AG08395 (cell line): ENCODE measurements at places on chromosomes 2 and 18.

- DNase-seq: no peak
These were observed 196.6 kb downstream of the AGPS start for GRCh38 chr2:177589186-177589585.

- peak; percentile 41 for DNase-seq
These were observed 17.1 kb upstream of the ZNF236 start for GRCh38 chr18:76805221-76805620.

DNA sequence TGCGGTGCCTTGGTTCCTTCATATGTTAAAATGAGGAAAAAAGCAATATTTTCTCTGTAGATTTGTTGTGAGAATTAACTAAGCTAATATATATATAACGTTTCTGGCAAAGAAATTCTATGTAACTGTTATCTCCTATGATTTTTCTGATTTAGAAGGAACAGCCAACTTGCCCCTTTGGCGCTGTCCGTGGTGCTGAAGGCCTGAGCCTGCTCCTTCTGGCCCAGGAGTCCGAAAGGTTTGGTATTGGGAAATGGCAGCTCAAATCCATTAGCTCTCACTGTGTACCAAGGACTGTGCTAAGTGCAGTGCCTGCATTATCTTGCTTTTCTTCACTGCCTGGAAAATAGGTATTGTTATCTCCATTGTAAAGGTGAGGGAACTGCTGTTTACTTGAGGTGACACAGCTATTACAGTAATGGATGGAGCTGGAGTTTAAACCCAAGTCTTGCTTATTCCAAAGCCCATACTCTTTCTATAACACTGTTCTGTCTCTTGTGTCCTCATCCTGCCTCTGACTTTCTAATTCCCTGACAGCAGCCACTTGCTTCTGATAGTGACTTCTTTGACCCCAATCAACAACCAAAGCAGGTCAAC is 52.2 kb downstream of the C1QL2 start:
- DNase-seq: no peak

GRCh38 chr2:160670618-160671017 is 177.0 kb upstream of the RBMS1 start:
- DNase-seq: no peak

DNA sequence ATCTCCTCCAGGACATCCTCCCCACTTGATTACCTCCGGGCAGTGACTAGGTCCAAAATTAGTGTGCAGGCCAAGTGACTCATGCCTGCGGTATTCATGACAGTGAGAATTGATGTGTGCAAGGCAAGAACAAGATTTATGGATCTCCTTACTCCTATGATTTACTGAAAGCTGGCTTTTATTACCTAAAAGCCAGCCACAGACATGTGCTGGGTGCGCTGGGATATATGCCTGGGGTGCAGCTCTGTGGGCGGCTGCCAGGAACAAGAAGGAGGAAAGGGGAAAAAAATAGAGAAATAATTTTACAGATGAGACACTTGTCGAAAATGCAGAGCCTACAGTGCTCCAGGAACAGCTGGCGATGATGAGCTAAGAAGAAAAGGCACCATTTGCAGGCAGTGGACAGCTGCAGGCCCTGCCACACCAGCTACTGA is 359.3 kb downstream of the CMPK2 start:
- DNase-seq: no peak

GRCh38 chr18:23401400-23402347 is 51.4 kb upstream of the RIOK3 start:
- DNase-seq: no peak

- no peak for DNase-seq
These were observed 558.0 kb downstream of the STK39 start for GRCh38 chr2:167689444-167689843.

GRCh38 chr2:24771764-24772586 is 21.2 kb downstream of the PTRHD1 start:
- DNase-seq: no peak

GRCh38 chr2:8400196-8400595 is 281.7 kb upstream of the ID2 start:
- no peak for DNase-seq

DNA sequence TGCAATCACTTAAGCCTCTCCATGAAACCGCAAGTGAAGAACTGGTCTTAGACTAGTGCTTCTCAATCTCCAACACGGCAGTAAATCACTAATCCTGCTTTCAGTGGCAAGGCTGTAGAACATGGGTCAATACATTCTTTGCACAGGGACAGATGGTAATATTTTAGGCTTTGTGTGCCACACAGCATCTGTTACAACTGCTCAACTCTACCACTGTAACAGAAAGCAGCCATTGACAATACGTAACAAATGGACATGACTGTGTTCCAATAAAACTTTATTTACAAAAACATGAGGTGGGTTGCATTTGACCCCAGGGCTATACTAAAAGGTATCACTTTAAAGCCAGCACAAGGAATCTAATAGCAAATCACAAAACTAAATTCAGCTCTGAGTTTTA is 51.1 kb downstream of the RNF152 start:
- no peak for DNase-seq

DNA sequence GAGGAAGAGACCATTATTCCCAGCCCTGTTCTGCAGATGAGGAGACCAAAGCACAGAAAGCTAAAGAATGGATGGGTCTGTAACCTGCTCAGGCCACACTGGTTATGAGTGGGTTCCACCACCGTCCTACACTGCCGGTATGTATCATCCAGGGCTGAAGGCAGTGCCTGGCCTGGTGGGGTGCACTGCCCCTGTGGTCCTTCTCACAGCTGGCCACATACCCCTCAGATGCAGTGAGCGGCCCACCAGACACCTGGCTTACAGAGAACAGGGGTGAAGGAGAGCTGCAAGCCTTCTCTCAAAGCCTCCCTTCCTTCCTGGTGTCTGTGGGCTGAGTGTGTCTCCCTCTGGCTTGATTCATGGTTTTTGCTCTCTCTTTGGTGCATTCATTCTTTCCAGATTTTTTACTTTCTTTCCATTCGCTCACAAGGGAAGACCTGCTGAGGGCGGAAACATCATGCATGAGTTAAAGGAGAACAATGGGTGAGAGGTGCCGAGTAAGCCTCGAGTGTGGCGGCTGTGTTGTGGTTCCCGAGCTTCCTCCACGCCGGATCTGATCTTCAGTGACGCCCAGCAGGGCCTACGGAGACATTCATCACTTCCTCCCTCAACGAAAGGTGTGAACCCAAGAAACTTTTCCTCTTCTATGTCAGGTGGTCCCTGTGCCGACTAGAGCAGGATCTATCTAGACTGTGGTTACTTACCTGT is 62.1 kb upstream of the REL start:
- DNase-seq: no peak

DNA sequence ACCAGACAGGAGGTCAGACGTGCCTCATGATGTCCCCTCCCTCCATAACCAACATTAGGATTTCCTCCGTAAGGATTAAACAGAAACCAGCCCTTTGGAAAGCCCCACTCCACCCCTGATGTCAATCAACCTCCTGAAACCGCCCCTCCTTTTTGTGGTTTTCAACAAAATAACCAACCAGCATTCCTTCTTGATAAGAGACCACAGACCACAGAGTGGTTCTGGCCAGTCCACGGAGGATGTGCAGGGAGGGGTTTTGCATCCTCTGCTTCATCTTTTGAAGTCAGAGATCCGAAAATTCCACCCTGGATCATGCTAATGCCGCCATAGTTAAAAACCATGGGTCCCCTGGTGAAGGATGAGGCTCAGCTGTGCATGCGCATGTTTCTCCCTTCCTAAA is 180.0 kb upstream of the CCDC150 start:
- no peak for DNase-seq

GRCh38 chr2:140356697-140357096 is 1576.5 kb upstream of the NXPH2 start:
- no peak for DNase-seq

- no peak for DNase-seq
These were observed 19.2 kb downstream of the RMP24 start for GRCh38 chr18:35991696-35992095.

DNA sequence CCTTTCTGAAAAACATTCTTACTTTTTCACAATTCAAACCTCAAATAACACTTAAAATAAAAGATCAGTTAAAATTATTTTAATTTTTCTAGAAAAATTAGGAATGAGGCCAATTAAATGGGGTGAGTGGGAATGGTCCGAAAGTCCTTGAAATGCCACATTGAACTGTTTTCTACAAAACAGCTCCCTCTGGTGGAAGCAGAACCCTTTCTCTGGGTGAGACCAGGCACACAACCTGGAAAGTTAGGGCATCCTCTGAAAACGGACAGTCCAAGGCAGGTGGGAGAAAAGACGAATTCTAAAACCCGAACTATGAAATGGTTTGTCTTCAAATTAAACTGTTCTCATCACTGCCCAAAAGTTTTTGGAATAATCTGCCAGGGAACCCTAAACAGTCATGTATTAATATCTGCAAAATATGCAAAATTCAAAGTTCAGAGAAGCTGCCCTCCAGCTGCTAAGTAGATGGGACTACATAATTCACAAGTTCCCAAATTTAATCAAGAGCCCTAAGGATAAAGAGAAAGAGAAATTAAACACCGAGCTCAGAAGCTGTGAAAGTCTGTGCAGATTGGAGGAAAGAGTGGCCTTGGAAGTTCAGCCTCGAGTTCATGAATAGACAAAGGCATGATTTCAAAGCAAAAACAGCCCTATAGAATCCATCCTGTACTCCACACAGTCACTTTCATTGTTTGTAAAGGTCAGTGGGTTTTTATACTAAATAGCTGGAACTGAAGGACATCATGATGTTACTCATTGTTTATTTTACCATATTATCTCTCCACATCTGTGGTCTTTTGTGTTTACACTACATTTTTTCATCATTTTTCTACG is 108.3 kb downstream of the PIEZO2 start:
- DNase-seq: peak; percentile 50

- DNase-seq: no peak
These were observed 93.7 kb upstream of the SETBP1 start for GRCh38 chr18:44586782-44587524.

DNA sequence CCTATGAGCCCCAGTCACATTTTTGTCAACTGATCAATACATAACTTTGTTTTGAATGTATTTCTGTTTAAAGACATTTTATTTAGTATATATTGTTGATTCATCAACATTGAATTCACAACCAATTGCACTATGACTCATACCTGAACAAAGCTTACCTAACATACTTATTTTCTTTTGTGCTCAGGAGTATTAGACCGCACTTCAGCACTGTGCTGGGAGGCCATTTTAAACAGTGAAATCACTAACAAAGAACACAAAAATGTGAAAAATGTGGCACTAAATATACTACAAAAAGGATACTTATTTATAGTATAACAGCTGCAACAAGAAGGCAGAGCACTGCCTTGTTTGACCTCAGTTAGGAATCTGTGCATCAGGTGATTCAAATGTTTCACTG is 12.4 kb upstream of the IFIH1 start:
- DNase-seq: no peak

GRCh38 chr2:63287956-63288355 is 237.3 kb downstream of the OTX1 start:
- DNase-seq: no peak

DNA sequence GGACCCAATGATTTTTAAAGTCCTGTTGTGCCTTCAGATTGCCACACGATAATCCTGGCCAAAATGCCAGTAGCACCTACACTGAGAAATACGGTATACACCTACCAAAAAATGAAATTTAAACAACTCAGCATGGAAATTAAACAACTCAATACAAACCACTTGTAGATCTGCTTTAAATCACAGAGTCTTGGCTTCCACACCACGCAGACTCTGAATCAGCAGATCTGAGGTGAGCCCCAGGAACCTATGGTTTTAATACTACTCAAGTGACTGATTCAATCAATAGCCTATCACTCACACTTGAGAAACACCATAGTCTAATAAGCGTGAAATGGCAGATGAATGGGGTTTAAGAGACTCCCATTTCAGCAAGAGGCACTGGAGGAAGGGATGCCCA is 46.9 kb downstream of the MAP4K3 start:
- DNase-seq: no peak

- no peak for DNase-seq
These were observed 5.6 kb downstream of the DNAJB2 start for GRCh38 chr2:219284501-219285372.

DNA sequence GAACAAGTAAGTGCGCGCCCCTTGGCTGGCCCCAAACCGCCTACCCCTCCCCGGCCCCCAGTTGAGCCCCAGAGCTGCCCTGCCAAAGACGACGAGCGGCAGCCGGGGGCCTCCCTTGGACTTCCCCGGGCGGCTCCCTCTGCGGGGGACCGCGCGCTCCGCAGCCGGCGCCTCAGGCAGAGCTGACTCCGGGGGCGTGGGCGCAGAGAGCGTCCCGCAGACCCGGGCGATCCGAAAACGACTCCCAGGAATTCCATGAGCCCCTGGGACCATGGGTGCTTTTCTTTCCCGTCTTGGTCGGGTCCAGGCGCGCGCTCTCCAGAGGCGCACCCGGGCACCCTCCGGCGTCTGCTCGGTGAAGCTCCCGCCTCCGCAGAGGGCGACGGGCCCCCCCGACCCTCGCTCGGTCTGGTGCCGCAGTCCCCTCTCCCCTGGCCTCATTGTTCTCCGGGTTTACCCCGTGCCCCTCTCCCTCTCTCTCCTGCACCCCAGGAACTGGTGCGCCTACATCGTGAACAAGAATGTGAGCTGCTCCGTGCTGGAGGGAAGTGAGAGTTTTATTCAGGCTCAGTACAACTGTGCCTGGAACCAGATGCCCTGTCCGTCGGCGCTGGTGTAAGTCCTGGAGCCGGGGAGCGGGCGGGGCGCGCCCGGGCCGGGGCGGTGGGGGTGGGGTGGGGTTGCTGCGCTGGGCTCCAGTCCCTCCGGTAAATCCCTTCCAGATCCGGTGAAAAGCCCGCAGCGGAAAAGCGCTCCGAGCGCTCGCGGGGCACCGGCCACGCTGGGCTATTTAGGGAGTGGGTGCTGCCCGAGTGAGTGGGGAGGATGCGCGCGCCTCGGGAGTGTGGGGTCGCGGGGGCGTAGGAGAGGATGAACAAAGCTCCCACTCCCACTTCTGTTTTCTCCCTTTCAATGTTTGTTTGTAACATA is 776 bp downstream of the EMILIN2 start:
- DNase-seq: peak; percentile 63

- peak; percentile 32 for DNase-seq
These were observed 47.8 kb downstream of the SATB2 start for GRCh38 chr2:199409759-199410529.

GRCh38 chr2:231527955-231528635 is 2.1 kb downstream of the NMUR1 start:
- DNase-seq: no peak

DNA sequence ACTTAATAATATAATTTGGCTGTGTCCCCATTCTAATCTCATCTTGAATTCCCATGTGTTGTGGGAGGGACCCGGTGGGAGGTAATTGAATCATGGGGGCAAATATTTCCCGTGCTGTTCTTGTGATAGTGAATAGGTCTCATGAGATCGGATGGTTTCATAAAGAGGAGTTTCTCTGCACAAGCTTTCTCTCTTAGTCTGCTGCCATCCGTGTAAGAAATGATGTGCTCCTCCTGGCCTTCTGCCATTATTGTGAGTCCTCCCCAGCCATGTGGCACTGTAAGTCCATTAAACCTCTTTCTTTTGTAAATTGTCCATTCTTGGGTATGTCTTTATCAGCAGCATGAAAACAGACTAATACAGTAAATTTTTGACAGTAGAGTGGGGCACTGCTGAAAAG is 102.5 kb upstream of the LTBP1 start:
- no peak for DNase-seq

GRCh38 chr2:19864381-19864780 is 37.4 kb downstream of the TTC32 start:
- DNase-seq: no peak
